ENCODE measurements at places on chromosomes 4 and X.

DNA sequence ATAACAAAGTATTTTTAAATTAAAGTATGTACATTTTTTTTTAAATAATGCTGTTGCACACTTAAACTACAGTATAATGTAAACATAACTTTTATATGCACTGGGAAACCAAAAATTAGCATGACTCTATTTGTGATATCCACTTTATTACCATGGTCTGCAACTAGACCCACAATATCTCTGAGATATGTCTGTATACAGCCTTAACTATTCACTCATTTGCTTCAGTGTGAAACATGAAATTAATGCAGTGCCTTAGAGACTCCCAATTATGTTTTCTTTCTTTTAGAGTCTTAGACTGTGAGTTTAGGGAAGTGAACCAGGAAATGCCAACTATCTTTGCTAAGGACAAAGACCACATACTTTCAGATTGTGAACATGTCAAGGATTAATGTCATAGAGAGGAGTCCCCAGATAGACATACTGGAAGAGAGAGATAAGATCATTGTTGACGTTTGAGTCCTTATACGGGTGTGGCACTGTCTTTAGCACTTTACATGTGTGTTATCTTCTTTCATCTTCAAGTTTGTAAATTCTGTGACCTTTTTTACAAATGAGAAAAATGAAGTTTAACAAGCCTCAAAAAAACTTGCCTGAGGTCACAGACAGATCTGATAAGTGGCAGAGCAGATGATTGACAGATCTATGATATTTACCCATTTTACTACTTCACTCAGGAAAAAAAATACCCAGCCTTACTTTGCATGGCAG, 23.2 kb downstream of the CXorf58 start:
- no peak for DNase-seq

DNA sequence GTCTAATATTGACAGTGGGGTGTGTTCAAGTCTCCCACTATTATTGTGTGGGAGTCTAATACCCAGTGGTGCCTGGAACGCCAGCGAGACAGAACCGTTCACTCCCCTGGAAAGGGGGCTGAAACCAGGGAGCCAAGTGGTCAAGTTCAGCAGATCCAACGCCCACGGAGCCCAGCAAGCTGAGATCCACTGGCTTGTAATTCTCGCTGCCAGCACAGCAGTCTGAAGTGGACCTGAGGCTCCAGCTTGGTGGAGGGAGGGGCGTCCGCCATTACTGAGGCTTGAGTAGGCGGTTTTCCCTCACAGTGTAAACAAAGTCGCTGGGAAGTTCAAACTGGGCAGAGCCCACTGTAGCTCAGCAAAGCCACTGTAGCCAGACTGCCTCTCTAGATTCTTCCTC, 407.3 kb downstream of the DMD start:
- no peak for DNase-seq

GRCh38 chr4:71680706-71681105, 103.2 kb downstream of the GC start:
- DNase-seq, result no peak

- DNase-seq, result no peak
These were observed 40.1 kb upstream of the PDK3 start for GRCh38 chrX:24424948-24425347.

GRCh38 chr4:87490664-87491369, 38.4 kb downstream of the SPARCL1 start:
- DNase-seq, result no peak

DNA sequence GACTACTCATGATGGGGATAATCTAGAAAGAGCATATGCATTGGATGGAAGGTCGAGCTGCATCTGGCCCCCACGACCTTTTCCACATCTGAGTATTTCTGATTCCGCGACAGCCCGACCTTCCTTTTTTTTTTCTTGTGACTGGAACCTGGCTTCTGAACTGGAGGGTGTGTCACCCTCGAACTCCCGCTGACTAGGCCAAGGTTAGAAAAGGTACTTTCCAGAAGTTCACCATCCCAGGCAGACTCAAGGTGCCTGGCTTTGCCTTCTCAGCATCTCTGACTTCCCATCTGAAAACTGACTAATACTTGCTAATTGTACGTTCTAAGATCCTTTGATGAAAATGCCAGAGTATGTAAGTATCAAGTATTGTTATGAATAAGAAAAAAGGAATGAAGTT, 49.3 kb upstream of the CD40LG start:
- DNase-seq, result no peak

DNA sequence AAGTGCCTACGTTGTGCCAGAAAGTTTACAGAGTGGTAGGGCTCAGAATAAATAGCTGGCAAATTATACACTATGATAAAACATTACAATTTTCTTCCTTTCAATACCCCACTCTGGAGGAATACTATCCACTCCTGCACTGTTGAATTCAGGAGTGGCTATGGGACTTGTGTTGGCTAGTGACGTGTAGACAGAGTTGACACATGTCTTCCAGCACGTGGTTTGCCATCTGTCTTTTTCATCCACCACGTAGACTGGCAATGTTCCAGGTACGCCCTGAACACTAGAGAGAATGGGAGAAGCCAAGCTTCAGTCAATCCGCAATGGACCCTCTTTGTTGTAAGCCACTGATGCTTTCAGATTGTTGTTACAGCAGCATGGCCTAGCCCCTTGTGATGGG, 168.8 kb upstream of the RBPJ start:
- DNase-seq, result no peak

DNA sequence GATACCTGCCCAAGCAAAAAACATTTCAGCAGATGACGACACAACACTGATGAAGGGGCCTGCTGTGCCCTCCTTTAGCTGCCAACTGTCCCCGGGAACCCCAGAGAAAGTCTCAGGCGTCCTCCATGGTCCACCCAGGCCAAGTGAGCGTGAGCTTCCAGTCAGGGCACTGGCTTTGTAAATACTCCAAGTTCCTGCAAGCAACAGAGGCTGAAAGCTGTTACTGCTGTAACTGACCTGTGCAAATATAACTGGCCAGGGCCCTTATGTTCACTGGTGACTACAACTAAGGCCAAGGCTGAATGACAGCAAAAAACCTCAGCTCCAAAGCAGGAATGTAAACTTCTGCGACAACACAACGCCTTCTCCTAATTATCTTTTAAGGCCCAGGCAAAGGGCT, 8.2 kb downstream of the WDR1 start:
- DNase-seq, result no peak

DNA sequence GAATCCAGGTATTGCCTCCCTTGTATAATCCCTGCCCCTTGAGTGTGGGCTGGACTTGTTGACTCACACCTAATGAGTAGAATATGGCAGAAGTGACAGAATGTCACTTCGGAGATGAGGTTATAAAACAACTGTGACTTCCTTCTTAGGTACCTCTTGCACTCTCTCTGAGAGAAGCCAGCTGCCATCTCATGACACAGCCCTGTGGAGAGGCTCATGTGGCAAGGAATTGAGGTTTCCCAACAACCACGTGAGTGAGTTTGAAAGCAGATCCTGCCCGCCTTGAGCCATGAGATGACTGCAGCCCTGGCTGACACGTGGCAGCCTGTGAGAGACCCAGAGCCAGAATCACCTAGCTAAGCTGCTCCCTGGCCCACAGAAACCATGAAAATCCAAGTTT, 13.5 kb downstream of the ASB11 start:
- no peak for DNase-seq

- DNase-seq, result no peak
These were observed 75.6 kb upstream of the BOD1L1 start for GRCh38 chr4:13703096-13703495.

DNA sequence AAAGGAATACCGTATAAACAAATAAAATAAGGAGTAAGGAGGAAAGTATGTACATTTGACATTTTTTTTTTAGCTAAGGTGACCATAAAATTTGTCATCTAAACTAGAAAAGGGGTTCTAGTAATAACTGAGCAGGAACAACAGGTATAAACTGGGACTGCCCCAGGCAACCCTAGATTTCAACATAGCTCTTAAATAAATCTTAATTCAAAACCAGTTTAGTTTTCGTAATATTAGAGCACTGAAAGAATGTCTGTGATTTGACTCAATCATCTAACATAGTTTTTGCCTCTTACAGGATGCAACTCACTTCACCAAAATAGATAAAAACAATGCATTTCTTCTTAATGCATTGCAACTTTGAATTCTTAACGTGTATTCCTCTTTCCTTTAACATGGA, 257.7 kb downstream of the ADAMTS3 start:
- DNase-seq, result no peak

GRCh38 chr4:8697826-8698225, 105.3 kb downstream of the CPZ start:
- no peak for DNase-seq

DNA sequence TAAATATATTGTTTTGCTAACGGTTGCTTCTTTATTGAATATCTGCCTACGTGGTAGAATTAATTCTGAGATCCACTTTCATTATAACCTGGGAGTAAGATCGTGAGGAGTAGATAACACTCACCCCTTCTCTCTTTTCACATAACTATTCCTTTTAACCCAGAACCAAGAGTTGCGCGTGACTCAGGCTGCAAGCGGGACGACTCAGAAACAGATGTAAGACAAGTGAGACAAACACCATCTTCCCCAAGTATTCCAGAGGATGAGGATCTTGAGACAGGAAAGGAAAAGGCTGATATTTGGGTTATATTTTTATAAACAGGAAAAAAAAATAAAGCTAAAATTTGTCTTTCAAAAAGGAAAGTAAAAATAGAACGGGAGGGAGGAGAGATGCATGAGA, 318.8 kb upstream of the NOCT start:
- no peak for DNase-seq

- DNase-seq, result no peak
These were observed 70.6 kb downstream of the DHX15 start for GRCh38 chr4:24513718-24514117.

GRCh38 chr4:69936566-69936965, 5.7 kb downstream of the CSN1S1 start:
- DNase-seq, result no peak

GRCh38 chr4:42104521-42104920, 47.9 kb downstream of the BEND4 start:
- no peak for DNase-seq

DNA sequence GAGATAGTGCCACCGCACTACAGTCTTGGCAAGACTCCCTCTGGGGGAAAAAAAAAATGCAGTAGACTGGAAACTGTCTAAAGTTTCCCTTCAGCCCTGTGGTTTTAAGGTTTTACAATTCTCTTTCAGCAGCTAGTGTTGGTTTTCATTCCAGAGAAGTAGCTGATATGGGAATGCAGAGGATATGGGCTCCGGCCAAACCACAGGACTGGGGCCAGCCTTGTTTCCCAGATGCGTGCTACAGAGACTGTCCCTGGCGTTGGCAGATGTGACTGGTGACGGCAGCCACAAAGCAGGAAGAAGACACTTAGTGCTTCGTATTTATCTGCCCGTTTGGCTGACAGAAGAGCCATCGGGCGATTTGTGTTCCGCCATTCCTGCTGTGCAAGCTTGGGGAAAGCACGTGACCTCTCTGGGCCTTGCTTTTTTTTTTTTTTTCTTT, 43.2 kb downstream of the ZBTB49 start:
- no peak for DNase-seq

GRCh38 chrX:11558972-11559371, 106.7 kb downstream of the ARHGAP6 start:
- no peak for DNase-seq

- DNase-seq, result no peak
These were observed 26.2 kb downstream of the SYAP1 start for GRCh38 chrX:16745659-16746058.

DNA sequence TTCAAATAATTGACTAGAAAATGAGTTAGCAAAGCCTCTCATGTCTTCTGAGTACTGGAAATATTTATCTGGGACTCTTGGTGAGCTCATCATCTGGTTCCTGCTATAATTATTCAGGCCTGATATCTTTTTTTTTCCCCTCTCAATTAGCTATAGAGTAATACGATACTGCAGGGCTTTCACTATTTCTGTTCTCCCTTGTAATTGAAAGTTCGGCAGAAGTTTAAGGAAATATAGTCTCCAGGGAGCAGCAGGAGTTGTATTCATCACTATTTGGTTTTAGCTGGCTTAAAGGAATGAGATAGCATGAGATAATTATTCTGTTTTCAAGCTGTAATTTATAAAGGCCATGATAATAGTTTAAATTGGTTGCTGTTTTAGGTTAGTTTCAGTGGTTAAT, 378.6 kb upstream of the EPHA5 start:
- DNase-seq, result no peak

GRCh38 chr4:138199568-138200235, 42.4 kb downstream of the SLC7A11 start:
- DNase-seq, result no peak

GRCh38 chrX:110188701-110189558, 129.0 kb downstream of the AMMECR1 start:
- DNase-seq, result no peak

GRCh38 chr4:76147454-76148141, 599 bp downstream of the NUP54 start:
- peak; percentile 72 for DNase-seq

DNA sequence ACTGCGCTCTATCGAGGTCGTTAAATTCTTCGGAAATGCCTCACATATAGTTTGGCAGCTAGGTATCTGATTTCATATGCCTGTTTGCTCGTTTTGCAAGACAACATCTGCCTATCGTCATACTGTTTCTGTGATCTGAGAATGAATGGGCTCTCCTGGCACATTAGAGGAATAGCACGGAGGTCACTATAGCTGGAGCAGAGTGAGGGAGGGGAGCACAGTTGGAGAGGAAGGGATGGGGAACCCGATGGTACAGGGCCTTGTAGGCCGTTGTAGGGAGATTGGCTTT, 552 bp downstream of the IKBKG start:
- DNase-seq, result no peak

Data from cerebellum (tissue), 4 donors.